ENCODE measurements at places on chromosomes 5 and 9.

GRCh38 chr5:27876071-27876470 lies 837.7 kb upstream of the CDH9 start:
- DNase-seq: no peak

- no peak for DNase-seq
Observed at GRCh38 chr5:133327946-133328401, 276.2 kb downstream of the HSPA4 start.

DNA sequence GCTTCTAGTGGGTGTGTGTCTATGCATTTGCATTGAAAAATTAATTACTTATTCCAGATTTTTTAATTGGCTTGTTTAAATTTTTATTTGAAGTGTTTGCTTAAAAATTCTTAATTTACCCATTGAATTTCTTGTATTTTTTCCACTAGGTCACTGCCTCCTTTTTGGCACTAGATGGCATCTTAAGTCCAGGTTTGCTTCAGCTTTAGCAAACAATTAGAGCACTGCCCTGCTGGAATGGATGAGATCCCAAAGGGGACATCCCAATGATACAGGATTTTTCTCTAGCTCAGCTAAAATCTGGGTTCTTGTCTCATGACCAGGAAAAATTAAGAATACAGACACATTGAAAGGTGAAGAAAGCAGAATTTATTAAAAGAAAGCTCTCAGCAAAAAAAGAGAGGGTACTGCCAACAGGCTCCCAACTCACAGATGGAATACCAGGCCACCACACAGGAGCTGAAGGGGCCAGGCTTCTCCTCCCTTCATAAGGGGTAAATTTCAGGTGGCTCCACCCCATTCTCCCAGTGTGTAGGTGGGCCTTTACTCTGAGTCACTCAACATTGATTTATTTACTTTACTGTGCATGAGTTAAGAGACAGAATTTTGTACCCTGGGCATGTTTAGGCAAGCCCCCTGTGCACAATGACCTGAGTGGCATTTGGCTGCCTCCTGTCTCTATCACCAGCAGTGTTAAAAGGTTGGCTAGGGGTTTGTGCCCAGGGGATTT lies 532.4 kb downstream of the ANXA1 start:
- peak; percentile 66 for DNase-seq

DNA sequence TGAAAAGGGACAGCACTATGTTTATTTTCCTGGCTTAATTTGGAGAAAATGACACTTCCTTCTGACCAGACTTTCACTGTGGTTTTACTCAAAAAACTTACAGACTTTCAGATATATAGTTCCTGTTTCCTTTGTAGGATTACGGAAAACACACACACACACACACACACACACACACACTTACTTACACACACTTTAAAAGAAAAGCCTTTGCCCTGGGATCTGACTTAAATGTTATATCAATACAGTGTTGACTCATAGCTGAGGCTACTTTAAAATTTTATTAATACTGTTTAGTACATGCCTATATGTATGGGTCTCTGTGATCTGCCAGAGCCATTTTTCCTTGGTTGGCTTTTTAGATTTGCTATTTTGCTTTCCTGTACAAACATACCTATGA lies 758.3 kb downstream of the DNAH5 start:
- DNase-seq: no peak

DNA sequence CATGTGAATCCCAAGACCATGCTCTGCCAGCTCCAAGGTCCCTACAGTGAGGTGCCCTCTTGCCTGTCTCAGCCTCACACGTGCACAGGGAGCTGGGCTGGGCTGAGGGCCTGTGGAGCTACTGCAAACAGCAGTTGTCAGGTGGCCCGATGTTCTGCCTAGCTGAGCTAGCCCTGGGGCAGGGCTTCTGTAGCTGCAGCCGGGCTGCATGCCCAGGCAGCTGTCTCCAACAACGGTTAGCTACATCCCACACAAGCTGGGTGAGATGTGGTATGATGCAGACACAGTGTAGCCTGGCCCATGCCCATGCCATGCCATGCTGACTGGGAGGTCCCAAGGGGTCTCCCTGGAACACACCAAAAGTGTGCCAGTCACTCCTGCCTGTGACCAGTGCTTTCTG lies 62.0 kb downstream of the MACROH2A1 start:
- no peak for DNase-seq

GRCh38 chr5:57316798-57317327 lies 143.0 kb downstream of the GPBP1 start:
- DNase-seq: no peak

GRCh38 chr5:144436007-144436406 lies 265.3 kb downstream of the KCTD16 start:
- DNase-seq: no peak

GRCh38 chr9:107486674-107487520 lies 2.7 kb downstream of the KLF4 start:
- no peak for DNase-seq

DNA sequence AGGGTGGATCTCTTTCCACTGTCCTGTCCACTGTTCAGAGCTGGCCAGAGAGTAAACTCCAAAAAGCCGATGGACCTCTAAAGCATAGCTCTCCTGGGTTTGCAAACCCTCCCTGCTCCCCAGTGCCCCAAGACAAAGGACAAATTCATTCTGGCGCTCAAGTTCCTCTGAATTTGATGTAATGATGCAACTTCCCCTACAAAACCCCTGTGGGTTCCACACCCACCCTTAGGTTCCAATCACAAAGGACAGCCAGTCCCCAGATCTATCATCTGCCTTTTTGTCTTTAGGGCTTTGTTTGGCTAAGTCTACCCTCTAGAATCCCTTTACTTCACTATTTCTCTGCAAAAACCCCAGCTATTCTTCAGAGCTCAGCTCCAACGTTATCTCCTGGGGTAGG lies 57.4 kb upstream of the SLC25A51 start:
- no peak for DNase-seq

GRCh38 chr5:137566780-137567179 lies 67.7 kb upstream of the SPOCK1 start:
- no peak for DNase-seq

GRCh38 chr5:5523066-5523505 lies 100.6 kb downstream of the ICE1 start:
- DNase-seq: no peak

DNA sequence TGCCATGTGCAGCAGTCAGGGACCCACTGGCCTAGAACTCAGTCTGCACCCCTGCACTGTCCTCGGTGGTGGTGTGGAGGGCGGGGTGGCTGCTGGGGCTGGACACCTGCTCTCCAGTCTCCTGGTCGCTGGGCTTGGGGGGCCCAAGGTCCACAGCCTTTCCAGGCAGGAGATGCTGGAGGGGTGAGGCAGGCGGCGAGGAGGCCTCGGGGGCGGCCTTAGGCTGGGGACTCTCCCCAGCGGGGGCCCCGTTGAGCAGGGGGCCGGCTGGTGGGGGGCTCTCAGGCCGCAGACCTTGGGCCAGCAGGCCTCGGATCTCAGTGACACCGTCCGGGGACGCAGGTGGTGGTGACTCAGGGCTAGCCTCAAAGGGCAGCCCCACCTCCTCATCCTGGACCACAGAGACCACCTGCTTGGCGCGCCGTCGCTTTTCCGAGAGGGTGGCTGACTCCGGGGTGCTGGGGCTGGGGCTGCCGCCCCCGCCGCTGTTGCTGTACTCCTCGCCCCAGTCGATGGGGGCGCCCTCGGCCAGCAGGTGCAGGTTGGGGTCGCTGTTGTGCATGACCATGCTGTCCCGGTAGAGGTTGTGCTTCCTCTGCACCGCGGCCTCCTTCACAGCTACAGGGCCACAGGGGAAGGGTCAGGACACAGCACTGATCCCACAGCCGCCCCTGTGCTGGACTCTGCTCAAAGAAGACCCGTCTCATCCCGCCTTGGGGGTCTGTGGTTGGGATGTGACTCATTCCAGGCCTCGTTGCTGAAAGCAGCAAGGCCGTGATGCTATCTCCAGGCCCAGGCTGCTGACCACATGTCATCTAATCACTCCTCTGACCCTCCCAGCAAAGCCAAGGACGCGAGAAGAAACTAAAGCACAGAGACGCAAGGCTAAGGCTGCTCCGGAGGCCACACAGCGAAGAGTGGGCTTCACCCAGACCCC lies 55.8 kb downstream of the LRSAM1 start:
- DNase-seq: no peak

GRCh38 chr9:121735793-121736770 lies 84.6 kb downstream of the DAB2IP start:
- peak; percentile 72 for DNase-seq

DNA sequence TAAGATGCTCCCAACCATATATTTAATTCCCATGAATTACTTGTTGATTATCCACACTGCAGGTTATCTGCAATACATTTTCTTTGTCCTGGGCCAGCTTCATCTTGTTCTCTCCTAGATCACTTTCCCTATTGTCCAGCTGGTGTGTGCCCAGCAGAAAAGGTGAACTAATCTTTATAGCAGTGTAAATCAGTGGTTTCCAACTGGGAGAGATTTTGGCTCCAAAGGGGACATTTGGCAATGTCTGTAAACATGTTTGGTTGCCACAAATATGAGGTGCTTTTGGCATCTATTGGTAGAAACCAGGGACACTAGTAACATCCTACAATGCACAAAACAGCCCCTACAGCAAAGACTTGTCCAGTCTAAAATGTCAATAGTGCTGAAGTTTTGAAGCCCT lies 20.1 kb upstream of the ERBIN start:
- DNase-seq: no peak

DNA sequence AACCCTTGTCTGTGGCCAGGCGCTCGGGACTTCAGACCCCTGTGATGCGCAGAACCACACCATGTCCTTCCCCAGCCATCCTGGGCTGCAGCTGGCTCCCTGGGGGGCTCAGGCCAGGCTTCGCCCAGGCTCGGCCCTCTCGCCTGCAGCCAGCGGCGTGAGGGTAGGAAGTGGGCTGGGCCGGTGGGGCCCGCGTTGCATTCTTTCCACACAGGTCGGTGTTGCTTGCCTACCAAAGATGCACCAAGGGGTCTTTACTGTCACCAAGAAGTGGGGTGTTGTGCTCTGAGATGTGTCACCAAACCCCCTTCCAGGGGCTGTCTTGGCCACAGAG lies 48.3 kb upstream of the RNF130 start:
- no peak for DNase-seq

GRCh38 chr9:32581512-32582143 lies 8.7 kb upstream of the NDUFB6 start:
- DNase-seq: peak; percentile 66

DNA sequence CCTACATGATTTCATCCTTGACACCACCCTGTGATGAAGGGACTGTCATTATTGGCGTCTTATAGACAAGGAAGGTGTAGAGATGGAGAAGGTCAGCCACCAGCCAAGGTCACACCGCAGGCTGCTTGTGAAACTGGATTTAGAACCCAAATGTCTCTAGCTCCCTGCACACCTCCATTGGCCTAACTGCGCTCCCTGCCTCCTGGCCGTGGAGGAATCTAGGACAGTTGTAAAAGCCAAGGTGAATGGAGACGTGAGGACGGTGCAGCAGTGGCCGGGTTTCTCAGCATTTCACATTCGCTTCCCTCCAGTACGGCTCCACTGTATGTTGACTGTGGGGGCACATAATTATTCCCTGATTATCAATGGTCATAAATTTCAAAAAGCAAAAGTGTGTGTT lies 119.9 kb downstream of the NSG2 start:
- DNase-seq: no peak

- no peak for DNase-seq
Observed at GRCh38 chr5:61894046-61894445, 412.0 kb upstream of the KIF2A start.

DNA sequence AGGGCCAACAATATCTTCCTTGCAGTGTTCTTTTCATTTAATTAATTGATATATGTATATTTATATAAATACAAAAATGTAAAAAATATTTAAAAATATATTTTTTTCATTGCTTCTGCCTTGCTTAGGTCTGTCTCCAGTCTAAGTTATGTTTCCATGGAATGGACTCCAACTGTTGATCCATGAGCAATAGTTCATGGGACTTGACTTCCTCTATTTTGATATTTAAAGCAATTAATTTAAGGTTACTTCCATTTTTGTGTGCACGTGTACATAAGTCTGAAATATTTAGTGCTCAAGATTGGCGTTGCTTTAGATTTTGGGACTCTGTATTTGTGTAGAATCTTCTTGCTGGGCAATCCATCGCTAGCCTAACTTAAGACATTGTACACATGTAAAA lies 155.3 kb upstream of the KLF9 start:
- DNase-seq: no peak

- DNase-seq: no peak
Observed at GRCh38 chr5:4424895-4425294, 715.2 kb upstream of the ADAMTS16 start.

GRCh38 chr5:163586531-163586956 lies 81.1 kb downstream of the MAT2B start:
- no peak for DNase-seq

GRCh38 chr9:38342096-38342495 lies 50.4 kb upstream of the ALDH1B1 start:
- no peak for DNase-seq

DNA sequence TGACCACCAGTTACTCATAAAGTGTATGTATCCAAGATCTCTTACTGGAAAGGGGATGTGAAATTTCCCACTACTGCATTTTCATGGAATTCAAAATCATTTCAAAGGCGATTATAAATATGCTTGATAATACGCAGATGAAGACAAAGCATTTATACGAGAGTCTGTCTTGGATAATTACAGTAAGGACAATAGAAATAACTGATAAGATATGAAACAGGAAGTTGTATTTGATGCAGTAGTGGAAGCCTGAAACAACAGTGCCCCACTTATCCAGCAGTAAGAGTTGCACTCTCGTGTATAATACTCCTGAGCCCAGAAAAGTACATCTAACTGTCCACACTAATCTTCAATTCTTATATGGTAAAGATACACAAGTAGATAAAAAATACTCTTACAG lies 188.7 kb upstream of the POU5F2 start:
- DNase-seq: no peak

- DNase-seq: no peak
Observed at GRCh38 chr5:65173130-65173525, 308.6 kb downstream of the ADAMTS6 start.

GRCh38 chr9:93465855-93466254 lies 12.5 kb upstream of the FAM120AOS start:
- no peak for DNase-seq

DNA sequence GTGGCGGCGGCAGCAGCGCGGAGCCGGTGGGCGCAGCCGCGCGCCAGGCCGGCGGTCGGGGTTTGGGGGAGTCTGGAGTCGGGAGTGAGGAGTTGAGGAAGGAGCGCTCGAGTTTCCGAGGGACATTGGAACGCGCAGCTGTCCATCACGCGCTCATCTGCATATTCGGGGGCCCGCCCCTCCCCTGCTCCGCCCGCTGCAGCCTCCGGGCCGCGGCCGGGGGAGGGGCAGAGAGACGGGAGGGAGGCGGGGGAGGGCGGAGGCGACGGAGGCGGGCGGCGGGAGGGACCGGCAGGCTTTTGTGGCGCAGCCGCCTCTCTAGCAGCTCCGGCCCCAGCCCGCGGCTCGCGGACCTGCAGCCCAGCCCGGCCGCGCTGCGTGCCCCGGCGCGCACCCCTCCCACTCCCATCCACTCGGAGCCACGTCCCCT lies at the start of gene IRX2:
IRX2 (minus strand) TSS at position 86 of the 430 bp plus-strand sequence. CDS start 264 bp downstream, outside the sequence.
- peak; percentile 85 for DNase-seq

DNA sequence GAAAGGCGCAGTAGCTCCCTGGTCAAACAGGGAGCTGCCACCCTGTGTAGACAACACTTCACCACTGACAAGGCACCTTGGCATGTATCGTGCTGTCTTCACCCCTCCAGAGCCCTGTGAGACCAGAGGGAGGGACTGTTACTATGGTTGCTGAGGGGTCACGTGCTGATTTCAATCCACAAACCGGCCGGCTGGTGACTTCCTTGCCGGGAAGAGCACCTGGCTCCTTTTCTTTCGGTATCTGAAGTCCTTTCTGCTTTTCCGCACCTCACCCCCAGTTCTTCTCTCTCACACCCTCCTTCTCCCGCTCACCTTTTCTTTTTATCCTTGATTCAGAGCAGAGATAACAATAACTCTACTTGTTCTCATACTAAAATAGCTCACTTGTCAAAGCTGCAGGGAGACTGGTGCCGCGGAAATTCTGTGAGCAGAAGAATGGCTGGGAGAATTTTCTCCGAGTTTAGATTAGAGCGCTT lies 327.2 kb downstream of the ZSWIM6 start:
- DNase-seq: no peak
